ENCODE measurements at places on chromosomes 4 and X.

- no peak for DNase-seq
Measured at GRCh38 chrX:121902463-121902862, 855.1 kb downstream of the GLUD2 start.

DNA sequence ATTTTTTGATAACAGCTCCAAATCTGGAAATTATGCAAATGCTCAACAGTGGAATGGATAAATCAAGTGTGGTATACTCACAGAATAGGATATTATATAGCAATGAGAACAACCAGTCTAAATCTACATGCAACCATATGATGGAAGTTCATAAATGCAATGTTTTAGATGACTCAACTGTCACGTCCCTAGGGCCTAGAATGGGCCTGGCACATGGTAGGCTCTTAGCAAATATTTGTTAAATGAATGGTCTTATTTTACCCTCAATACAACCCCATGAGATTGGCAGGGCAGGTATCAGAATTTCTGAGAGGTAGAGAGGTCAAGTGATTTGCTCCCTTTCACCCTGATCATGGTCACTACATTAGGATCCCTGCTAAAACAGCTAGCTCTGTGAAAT lies 14.6 kb upstream of the NKX3-2 start:
- DNase-seq = no peak

GRCh38 chrX:103518571-103518970 lies 718 bp downstream of the RAB40A start:
- no peak for DNase-seq

DNA sequence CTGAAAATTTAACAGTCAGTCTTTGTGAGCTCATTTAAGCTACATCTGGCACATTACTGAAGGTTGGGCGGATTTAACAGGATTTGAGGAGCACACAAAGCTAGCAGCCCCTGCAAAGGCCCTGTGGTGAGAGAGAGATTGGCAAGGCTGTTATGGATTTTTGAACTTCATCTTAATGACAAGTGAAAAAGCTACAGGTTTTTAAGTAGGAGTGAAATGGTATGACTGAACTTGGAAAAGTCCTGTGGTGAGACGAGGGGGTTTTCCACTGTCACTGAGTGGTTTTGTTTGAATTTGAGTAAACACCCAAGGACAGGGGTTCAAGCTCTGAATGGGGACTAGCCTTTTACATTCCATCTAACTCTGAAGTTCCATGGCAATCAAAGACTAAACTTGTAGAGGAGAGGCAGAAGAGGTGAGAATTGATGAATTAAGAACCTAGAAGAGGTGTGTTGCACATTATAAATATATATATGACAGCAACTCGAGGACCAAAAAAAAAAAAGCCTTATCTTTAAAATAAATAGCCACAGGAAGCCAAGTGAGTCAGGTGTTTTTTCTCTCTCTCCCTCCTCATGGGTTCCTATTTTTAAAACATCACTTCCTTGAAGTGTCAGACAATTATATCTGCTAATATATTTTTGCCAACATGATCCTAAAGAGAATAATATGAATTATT lies 47.8 kb upstream of the CLNK start:
- DNase-seq = no peak

DNA sequence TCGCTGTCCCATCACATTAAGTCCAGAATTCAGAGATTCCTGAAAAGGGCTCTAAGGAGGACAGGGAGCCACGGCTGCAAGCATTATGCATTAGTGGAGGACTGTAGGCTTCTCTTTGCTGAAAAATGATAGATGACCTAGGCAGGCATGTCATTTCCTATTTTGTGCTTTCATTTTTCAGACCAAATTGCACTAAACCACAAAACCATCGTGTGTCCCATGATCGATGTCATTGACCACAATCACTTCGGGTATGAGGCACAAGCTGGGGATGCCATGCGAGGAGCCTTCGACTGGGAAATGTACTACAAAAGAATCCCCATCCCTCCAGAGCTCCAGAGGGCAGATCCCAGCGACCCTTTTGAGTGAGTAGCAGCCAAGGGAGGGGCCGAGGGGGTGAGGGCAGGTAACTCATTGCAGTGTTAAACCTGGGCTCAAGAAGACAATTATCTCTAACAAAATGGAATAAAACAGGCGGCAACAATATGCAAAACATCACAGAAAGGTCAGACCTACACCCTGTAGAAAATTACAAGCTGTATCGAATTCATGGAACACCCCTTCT lies 355.2 kb upstream of the GALNT7 start:
- no peak for DNase-seq

- peak; percentile 27 for DNase-seq
Measured at GRCh38 chrX:13223868-13224567, 95.8 kb downstream of the ATXN3L start.

DNA sequence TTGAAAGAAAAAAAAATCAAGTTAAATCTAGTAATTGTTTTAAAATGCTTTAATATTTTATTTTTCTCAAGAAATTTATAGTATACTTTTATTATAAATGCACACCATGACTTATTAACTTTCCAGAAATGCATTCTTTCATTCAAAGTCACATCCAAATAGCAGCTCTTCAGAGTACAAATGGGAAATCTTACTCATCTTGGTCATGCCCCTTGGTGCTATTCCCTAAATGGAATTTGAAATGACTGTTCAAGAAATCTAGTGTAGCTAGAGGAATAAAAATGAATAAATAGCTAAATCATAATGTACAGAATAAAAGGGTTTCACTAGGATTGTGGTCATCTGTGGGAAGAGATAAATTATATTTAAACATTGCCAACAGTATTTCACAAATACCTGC lies 1139.7 kb downstream of the PCDH18 start:
- no peak for DNase-seq

- DNase-seq = no peak
Measured at GRCh38 chr4:99642725-99643489, 14.7 kb downstream of the C4orf54 start.

DNA sequence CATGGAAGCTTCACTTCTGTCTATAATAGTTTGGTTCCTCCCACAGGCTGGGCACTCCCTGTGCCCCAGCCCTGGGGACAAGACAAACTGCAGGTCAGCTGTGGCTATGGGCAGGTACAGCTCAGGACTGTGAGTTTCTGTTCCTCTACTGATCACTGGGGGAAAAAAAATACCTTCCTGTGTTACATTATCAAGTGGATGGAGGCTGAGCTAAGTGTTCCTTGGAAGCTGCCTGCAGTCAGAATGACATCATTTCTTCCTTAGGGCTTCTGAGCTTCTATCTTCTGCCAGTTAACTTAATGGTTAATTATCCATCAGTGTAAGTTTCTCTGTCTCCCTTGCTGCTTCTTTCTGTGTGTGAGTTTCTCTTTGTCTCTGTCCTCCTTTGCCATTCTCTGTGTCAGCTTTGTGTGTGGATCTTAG lies 4.6 kb downstream of the RAB33A start:
- no peak for DNase-seq

- no peak for DNase-seq
Measured at GRCh38 chrX:128807367-128807766, 715.9 kb downstream of the SMARCA1 start.

GRCh38 chr4:185508181-185508580 lies 27.1 kb downstream of the PDLIM3 start:
- no peak for DNase-seq

DNA sequence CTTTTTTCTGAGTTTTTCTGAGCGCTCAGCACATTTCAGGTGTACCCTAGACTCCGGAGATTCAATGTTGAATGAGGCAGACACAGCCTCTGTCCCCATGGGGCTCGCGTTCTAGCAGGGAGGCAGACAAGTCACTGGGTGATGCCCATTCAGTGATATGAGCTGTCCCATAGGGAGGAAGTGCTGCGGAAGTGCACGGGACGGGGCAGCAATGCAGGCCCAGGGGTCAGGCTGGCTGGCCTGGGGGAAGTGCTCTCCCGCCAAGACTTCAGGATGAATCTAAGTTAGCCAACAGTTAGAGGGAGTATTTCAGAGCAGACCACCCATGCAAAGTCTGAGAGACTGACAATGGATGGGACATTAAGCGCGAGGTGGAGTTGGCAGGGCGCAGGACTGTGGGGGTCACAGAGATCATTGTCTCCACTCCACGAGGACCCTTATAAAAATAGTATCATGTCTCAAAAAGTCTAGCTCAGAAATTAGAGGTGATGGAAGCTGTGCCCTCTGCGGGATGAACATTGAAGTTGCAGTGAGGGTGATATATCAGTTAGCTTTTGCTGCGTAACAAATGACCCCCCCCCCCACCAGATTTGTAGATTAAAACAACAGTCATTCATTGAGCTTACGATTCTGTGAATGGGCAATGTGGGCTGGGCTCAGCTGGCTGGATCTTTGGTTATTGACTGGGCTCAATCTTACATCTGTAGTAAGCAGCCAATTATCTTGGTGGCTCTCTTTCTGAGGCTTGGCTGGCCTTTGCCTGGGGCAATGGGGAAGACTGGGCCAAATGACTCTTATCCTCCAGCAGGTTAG lies 16.4 kb downstream of the PSAPL1 start:
- no peak for DNase-seq

DNA sequence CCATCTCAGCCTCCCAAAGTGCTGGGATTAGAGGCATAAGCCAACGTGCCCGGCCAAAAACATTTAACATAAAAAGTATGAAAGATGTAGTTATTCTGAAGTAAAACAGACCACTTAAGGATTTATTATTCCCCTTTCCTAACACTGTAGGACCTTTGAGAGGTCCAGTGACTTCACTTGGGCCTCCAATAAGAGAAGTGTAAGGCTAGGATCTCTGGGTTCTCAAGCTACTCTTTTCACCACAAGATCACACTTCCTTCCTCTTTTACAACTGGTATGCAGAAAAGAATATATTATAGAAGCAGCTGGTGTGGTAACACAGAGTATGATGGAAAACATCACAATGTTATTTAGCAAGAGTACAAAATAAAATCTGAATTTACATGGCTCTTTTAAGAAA lies 30.2 kb upstream of the CCNG2 start:
- no peak for DNase-seq

GRCh38 chr4:133402616-133403015 lies 253.5 kb downstream of the PCDH10 start:
- no peak for DNase-seq

DNA sequence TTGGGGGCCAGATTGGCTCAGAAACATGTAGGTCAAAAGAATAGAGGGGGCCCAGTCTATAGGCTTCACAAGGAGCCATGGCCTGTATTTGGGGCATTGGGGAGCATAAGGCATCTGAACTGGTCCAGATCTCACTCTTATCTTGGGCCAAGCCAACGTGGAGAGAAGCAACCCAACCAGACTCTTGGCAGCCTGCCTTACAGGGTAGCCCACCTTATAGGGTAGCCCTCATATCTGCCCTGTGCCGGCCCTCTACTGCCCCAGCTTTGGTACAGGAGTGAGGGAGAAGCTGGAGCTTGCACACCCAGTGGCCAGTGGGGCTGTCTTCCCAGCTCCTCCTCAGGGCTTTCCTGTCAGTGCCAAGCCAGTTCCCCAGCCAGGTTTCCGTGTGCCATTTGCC lies 142.2 kb downstream of the AMMECR1 start:
- DNase-seq = no peak

DNA sequence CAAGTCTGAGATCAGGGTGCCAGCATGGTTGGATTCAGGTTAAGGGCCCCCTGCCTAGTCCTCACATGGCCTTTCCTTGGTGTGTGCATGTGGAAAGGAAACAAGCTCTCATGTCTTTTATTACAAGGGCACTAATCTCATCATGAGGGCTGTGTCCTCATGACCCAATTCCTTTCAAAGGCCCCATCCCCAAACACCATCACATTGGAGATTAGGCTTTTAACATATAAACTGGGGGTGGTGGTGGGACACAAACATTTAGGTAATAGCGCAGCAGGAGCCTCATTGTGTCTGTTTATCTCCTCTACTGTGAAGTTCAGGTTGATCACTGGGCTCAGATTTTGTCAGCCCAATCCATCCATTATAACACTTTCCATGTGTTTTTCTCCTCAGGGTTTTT lies 41.0 kb downstream of the BEX3 start:
- no peak for DNase-seq
